AG04450 (cell line): ENCODE measurements at places on chromosomes 5 and 9.

GRCh38 chr5:72216756-72217155 lies 103.3 kb downstream of the MRPS27 start:
- no peak for DNase-seq

DNA sequence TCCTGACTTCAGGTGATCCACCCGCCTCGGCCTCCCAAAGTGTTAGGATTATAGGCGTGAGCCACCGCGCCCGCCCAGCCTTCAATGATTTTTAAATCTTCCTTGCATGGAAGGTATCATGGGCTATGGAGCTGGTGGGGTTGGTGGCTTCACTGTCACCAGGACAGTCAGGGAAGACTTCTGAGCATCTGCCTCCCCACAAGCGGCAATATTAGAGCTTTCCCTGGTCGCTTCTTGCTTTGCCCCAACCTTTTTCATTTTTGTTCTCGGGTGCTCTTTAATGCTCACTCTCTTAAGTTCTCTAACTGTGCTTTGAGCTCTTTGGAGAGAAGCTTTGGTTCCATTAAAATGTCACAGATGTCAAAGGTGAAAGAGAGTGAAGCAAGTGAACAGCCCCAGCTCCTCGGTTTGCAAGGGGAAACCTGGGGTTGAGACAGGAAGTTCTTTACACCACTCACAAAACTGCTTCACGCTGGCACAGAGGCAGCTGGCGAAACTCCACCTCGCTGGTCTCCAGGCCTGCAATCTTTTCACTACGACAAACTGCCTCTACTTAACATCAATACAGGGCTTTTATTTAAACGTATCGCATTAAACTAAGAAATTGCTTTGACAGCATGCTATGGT lies 142.5 kb upstream of the RETREG1 start:
- no peak for DNase-seq

DNA sequence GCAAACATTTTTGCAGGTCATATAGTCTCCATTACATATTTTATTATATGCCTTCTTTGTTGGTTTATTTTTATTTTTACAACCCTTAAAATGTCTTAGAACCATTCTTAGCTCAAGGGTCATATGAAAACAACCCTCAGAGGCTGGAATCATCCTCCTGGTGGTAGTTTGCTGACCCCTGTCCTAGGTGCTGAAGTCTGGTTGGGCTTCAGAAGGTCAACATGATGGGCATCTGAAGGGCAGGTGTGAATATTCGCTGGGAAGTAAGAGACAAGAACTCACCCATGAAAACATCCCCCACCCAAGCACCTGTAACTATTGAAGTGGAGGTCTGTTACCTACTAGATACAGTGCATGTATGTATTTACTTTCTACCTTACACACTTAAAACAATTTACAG lies 75.4 kb downstream of the OSMR start:
- no peak for DNase-seq

DNA sequence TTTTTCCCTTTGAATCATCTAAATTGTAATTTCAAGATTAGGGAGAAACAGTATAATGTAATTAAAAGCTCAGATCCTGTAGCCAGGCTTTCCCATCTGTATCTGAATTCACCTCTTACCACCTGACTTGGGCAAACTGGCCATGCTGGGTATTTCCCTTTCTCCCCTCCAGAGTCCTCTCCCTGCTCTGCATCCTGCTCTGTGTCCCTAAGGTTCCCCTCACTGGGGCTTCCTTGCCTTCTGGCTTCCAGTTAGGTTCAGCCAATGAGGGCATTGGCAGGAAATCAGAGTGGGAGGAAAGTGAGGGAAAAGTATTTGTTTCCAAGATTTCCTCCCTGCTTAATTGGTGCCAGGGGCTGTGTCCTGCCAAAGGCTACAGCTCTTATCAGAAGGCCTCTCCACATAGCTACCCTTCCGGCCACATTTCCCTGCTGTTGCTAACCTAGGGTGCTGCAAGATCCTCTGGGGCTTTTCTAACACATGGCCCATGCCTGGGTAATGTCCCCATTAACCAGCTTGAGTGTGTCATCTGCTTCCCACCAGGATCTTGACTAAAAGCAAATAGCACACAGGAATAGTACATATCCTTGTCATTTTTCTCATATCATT lies 51.0 kb upstream of the MPDZ start:
- DNase-seq = no peak

- DNase-seq = no peak
Observed at GRCh38 chr5:34480810-34481528, 175.2 kb upstream of the RAI14 start.

DNA sequence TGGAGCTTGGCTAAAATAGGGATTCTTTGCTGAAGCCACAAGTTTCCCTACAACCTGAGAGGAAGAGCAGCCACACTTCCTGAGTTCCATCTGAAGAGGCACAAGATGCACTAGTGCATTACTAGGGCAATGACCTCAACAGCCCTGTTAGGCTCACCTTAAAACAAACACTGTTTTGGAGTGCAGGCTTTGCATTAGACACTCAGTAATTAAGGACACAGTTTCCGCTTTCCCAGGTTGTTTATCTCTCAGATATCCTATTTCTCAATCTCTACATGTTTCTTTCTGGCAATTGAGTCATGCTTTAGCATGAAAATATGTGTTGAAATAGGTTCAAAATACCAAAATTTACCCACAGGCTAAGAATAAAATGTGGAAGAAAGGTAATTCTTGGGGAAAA lies 34.2 kb downstream of the EMB start:
- DNase-seq = no peak

GRCh38 chr9:84054341-84055010 lies 73.9 kb downstream of the RMI1 start:
- no peak for DNase-seq

GRCh38 chr5:43279548-43280274 lies 33.5 kb downstream of the HMGCS1 start:
- no peak for DNase-seq

GRCh38 chr9:110087605-110088004 lies 120.4 kb downstream of the C9orf152 start:
- no peak for DNase-seq

- DNase-seq = no peak
Observed at GRCh38 chr9:89464300-89464901, 33.5 kb downstream of the SEMA4D start.

DNA sequence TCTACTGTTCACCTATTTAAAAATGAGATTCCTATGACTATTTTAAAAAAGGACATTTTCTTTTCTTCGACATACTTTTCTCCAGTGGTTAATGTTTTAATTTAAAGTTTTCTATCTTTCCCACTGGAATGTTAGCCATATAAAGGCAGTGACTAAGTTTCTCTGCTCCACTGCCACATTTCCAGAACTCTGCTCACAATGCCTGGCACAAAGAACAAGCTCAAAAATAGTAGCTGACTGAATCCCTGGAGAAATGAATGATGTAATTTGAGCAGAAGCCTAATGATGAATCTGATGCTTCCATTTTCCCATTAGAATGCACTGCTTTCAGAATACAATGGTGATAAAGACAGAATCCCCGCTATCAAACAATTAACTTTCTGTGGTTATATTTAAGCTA lies 817.8 kb downstream of the MTRR start:
- no peak for DNase-seq

DNA sequence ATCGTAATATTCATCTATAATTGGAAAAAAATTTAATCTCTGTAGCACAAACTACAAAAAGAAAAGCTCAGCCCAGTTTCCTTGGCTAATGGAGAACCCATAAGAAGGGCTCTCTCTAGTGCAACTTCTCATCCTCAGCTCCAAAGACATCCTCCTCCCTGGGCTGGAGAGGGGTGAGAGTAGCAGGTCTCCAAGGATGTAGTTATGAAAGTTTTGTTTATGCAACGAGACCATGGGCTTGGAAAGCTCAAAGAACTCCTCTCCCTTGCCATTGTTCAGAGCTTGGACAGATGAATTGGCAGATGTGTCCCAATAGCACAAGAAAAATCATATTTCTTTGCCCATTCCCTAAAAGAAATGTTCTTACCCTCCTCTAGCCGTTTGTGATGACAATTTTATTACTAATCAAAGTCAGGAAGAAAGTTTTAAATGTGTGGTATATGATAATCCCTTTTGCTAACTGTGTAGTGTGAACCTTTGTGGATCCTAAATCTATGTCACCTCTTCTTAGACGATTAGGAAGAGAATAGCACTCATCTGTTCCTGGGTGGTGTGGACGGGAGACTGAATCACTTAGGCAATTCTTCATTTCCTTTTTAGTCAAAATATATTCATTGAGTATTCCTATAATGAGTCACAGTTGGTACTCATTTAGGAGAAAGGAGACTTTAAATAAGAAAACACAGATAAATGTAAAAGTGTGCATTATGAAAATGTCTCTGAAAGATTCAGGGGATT lies 52.2 kb downstream of the GARNL3 start:
- DNase-seq = no peak

- no peak for DNase-seq
Observed at GRCh38 chr9:136697146-136697820, 10.0 kb upstream of the AGPAT2 start.

- DNase-seq = no peak
Observed at GRCh38 chr5:18742830-18743229, 1108.6 kb downstream of the TAF11L14 start.

DNA sequence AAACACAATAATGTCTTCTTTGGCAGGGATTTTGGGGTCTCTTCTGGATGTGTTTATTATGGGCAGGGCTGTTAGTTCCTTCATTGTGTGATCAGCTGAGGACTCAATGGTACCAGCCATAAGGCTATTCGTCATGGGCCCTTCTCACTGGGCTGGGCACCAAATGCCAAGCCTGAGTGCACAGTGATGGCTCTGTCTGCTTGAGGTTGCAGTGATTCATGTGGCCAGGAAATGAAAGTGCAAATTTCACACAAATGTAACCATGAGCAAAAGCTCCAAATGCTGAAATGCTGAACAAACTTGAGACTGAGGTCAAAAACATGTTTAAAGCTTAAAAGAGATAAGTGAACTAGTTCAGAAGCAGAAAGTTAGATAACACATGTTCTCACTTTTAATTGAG lies 191.0 kb downstream of the TARS1 start:
- DNase-seq = no peak
